ENCODE measurements at places on chromosomes 1 and 21.
A peak's percentile ranks its signal among the peaks of the same experiment; 100 is the strongest.

DNA sequence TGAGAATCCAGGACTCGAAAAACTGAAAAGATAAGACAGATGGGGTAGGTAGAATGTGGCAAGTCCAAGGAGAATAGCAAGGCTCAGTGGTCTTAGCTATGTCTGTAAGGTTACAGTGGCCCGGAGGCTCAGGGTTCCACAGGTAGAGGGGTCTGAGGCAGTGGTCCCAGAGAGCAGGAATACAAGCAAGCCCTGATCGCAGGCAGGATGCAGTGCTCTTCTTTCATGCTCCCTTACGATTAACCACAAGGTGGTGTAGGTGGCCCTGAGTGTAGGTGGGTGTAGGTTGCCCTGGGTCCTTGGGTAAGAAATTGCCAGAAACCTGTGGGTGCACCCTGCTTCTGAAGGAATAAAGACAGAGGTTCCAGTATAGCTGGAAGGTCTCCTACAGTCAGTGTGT, 99.1 kb upstream of the RAB3GAP2 start:
- peak; percentile 68 for DNase-seq

DNA sequence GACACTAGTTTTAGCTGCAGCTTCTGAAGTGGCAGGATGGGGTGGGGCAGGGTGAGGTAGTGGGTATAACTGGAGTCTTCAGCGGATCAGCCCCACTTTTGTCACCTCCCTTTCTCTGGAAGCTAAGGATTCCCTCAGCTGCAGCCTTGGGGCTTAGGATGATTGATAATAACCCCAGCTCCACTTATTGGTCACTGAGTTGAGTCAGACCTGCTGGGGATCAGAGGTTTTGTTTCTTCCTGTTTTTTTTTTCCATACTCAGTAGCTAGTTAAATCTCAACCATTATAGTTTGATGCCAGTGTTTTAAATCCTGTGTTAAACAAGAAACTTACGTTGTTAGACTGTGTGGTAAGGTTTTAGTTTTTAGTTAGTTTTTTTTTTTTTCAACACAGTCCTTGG, 57.2 kb downstream of the LAMC1 start:
- DNase-seq, result no peak

DNA sequence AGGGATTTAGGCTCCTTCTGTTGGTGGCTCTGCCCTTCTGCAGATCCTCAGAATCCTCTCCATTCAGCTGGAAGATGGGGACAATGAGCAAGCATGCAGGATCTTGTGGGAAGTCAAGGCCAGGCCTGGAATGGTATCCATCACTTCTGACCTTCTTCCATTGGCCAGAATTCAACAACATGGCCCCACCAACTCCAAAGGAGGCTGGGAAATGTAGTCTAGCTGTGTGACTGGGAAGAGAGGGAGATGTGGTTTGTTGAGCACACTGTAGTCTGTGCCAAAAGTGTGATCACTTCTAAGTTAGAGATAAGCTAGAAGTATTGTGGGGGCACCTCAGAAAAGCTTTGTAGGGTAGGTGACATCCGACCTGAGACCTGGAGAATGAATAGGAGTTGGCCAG, 60.4 kb upstream of the WNT4 start:
- no peak for DNase-seq

DNA sequence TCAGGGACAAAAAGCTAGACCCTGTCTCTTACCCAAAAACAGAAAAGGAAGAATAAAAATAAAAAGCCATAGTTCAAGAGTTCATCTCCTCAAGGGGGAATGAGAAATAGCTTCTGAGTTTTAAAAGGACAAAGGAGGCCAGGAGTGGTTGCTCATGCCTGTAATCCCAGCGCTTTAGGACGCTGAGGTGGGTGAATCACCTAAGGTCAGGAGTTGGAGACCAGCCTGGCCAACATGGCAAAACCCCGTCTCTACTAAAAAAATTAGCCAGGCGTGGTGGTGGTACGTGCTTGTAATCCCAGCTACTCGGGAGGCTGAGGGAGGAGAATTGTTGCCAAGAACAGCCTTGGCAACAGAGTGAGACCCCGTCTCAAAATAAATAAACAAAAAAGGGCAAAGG, 38.6 kb upstream of the CPLANE2 start:
- DNase-seq, result no peak

GRCh38 chr1:23657659-23658275, 33.8 kb upstream of the RPL11 start:
- DNase-seq, result peak; percentile 82

DNA sequence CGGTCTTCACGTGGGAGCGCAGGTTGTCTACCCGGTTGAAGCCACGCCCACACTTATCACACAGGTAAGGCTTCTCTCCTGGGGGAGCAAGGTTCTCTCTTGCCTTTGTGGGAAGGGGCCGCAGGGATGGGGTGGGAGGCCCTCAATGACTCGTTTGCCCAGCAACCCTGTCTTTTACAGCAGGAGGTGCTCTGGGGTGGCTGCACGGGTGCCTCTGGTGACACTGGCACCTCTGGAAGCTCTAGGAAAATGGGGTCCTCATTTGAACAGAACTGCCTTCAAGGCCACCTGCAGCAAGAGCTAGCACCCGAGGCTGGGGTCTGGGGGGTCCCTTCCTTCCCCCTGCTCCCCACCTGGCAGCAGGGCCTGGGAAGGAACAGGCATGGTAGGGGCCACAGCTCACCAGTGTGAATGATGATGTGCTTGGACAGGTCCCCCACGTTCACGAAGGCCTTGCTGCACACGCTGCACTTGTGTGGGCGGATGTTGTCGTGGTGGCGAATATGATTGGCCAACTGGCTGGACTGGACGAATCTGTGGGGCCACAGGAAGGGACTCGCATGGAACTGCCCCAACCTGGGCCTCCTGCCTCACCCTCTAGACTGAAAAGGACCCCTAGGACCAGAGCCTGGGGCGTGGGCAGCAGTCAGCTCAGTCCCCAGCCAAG, 33.1 kb downstream of the ZBTB17 start:
- no peak for DNase-seq

- no peak for DNase-seq
Measured at GRCh38 chr1:197448121-197448779, 180.2 kb downstream of the CRB1 start.

GRCh38 chr1:244460197-244460596, 876 bp upstream of the CATSPERE start:
- no peak for DNase-seq

- DNase-seq, result no peak
Measured at GRCh38 chr1:160638926-160639325, 7.9 kb downstream of the SLAMF1 start.

DNA sequence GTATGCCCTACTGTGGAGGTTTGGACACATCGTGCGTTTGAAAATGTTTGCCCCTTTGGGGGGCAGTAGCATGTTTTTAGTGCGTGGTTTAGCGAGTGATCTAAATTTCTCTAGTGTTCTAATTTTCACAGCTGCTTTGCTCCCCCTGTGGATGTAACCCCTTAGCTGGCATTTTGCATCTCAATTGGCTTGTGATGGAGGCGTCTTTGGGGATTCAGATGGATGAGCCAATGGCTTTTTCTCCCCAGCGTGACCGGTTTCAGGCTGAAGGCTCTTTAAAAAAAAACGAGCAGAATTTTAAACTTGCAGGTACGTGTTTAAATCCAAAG, 836 bp downstream of the CDC7 start:
- no peak for DNase-seq

DNA sequence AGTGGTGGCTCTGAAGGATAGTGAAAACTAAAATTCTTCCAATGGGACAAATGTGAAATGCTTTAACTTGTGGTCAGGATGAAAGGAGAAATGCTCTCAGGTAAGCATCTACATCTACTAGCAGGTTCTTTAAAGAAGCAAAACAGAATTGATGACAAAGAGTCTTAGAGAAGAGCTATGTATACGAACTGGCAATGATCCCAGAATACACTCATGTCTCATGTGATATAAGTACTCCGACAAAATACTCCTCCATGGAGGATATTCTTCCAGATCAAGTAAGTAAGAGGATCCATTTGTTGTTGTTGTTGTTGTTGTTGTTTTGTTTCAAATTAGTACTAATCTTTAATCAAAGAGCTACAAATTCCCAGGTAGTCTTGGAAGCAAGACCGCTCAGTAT, 174.0 kb upstream of the ATP1B1 start:
- DNase-seq, result no peak

DNA sequence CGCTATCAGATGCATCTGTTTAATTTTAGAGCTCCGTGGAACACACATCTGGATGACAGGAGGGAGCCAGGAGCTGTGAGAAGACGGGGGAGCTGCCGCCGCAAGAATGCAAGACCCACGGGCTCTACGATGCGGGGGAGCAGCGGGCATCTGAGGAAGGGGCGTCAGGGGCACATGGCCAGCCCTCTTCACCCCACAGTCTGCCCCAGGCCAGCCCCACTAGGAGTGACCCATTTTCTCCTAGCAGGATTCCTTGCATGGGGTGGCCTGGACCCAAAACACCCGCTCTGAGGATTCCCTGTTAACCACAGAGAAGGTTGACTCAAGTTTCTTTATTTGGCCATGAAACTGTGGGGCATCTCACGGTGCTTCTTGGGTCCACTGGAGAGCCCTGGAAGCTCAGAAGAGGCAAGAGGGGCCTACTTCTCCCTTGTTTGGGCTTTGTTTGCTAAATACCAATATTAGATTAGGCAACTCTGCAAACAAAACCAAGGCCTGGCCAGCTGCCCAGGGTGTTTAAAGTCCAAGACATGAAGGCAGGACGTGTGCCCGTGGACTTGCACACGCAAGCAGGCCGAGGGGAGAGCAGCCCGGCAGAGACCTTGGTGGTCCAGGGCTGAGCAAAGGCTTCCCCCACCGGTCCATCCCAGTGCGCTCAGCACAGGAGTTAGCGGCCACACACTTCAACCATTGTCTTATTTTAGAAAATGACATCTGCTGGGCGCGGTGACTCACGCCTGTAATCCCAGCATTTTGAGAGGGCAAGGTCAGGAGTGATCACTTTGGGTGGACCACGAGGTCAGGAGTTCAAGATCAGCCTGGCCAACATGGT, 89.8 kb downstream of the DHRS3 start:
- no peak for DNase-seq

- no peak for DNase-seq
Measured at GRCh38 chr1:231019711-231020110, 20.3 kb downstream of the FAM89A start.

DNA sequence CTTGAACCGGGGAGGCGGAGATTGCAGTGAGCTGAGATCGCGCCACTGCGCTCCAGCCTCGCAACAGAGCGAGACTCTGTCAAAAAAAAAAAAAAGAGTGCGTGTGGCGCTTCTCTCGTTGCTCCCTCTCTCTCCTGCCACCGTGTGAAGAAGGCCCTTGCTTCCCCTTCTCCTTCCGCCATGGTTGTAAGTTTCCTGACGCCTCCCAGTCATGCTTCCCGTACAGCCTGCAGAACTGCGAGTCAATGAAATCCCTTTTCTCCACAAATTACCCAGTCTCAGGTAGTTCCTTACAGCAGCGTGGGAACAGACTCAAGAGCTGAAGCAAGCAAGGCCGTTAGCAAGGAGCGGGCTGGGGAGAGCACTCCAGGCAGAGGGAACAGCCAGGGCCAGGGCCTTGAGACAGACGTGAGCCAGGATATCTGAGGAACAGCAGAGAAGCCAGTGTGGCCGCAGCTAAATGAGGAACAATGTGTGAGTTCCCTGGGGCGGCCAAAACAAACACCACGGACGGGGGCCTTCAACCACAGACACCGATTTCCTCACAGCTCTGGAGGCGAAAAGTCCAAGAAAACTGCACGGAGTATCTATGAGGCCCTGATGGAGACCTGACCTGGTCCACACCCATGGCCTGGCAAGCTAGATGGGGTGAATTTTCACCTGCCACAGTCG, 54.2 kb upstream of the ETS2 start:
- DNase-seq, result no peak
